ENCODE measurements at places on chromosomes 4 and X.

GRCh38 chr4:155819066-155819465, 47.0 kb downstream of the ASIC5 start:
- DNase-seq: no peak

- DNase-seq: no peak
These were observed 107.3 kb downstream of the PTTG2 start for GRCh38 chr4:38067499-38067898.

DNA sequence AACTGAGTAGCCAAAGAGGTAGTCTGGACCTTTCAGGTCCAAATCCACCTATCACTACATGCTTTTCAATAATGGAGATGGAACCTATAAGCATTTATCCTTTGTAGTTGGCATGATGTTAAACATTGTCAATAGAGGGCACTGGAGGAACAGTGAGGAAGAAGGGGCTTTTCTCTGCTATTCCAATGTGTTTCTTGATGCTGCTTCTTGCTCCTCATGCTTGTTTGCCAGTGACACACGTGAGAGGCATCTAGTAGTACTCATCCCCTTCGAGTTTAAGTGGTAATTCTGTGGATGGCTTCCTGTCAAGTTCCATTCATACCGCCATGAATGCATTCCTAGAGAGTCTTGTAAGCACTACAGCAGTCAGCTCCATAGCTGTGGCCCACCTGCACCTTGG, 84.0 kb downstream of the NAA11 start:
- no peak for DNase-seq

DNA sequence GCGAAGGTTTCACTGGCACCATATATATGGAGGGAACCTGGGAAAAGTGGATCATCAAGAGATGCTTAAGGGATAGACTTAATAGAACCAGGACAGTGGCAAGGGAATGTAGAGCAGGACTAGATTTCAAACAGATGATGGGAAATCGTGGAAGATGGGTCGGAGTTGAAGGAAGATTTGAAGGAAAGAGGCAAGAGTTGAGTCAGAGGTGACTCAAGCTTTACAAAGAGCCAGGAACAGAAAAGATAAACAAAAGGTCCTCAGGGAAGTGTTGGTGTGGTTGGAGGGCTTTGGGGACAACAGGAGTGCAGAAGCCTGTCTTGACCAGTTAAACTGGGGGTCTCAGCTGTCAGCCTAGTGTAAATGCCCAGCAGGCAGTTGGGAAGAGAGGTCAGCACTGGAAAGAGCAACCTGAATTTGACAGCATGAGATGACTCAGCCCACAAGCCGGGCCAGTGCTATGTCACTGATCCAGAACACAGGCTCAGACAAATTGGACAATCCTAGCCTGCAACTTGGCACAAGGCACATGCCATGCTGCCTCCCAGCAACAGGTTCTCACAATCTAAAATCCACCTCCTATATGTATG, 230.5 kb downstream of the IDS start:
- no peak for DNase-seq

DNA sequence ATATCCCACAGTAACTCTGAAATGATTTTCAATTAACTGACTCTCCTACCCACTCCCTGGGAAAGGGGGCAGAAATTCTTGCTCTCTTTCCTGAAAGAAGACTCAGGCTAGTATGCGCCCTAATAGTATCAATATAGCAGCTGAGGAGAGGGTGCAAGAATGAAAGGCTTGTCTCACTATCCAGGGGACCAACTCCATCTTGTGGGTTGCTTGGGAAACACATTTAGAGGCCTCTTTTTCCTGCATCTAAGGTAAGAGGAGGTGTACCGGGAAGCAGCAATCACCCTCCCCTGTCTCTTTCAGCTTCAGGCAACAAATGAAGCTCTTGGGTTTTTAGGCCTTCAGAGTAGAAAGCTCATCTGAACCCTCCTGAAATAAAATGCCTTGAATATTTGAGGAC, 11.3 kb downstream of the TMEM255A start:
- no peak for DNase-seq

DNA sequence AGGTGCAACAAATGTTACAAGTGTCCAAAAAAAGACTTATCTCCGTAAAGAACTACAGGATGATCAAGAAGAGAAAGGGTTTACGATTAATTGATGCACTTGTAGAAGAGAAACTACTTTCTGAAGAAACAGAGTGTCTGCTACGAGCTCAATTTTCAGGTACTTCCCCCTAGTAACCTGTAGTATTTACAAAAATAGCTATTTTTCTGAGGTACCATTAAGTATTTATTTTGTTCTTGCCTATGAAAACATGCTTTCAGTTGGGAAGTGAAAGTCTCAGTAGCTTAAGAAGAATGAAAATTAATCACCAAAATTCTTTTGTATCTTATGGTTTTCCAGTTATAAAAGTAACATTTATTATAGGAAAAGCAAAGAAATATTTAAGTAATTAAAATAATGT, 5.9 kb downstream of the THAP9 start:
- no peak for DNase-seq

- DNase-seq: no peak
These were observed 151.2 kb upstream of the SLC4A4 start for GRCh38 chr4:71187404-71188155.

DNA sequence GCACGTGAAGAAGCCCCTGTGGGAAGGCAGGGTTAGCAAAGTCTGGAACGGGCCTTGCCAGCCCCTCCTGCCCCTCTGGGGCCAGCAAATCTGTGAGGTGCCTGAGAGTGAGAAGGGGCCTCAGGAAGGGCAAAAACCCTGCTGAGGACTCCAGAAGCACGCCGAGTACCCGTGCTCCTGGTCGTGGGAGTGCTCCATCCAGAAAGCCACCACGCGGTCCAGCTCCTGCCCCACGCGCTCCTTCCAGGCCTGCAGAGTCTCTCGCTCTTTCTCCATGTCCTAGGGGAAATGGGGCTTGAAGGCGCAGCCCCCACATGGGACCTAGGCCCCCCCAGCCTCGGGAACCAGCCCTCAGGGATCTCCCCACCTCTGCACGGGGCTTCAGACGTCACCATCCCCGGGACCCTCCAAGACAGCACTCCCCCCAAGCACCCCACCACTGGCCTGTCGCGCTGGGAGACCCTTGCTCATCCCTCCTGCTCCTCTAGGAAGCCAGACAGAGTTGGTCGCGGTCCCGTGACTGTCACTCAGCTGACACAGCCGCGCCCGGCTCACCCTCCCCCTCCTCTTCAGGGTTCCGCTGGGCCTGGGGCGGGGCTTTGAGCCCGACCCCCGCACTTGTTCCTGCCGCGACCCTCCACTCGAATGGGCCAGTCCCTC, at the start of gene RENBP:
TSS of gene RENBP (minus strand) at position 504 of the 660 bp plus-strand sequence. CDS start at position 471, 33 bp downstream.
- DNase-seq: no peak

DNA sequence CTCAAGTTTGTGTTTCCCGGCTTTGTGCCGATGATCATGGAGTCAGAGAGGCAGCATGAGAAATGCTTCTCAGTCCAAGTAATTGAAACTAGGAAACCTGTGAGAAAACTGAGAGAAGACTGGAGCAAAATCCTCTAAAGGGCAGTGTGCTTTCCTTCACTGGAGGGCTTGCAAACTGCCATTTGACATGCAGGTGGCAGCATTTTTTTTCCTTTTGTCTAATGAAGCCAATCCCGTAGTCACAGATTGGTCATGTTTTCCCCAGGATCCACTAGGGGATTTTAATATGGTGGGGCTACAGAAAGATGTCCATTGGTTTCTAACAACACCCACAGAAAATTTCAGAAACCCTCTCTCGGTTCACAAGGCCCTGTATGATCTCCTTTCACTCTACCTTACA, 117.4 kb upstream of the NUDT10 start:
- no peak for DNase-seq

DNA sequence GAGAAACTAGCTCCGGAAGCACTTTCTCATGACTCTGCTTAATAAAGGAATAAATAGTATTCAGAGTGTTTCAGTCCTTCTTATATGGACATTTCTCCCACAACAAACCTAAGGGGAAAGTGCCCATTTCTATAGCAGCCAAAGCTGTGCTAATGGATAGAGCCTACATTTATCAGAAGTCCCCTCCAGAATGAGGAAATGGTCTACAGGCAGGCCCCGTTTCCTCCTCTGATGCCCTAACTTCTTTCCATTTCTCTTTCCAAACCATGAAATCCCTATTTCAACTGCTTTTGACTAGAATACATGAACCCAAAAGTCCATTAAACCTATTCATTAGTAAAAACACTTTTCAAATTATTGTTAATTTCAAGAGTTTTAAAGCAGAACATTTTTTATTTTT, 4.5 kb downstream of the ACSL1 start:
- DNase-seq: no peak

DNA sequence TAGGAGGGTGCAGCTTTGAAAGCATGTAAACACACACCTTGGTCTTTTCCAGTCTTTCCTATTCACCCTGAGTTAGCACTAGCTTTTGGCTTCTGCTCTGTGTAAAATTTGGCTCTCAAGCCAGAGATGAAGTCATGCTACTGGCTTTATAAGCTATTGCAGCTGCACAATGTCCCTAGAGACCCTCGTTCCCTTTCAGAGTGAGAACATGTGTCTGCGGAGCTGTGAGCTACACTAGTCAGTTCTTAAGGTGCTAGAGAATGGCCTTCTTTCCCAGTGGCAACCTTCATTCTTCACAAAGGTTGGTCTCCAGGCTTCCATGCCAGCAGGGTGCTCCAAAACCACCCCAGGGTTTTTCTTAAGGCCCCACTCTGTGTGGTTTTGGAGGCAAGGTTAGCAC, 199.1 kb downstream of the SPATA18 start:
- DNase-seq: no peak

GRCh38 chr4:8267077-8267476, 2.5 kb upstream of the HTRA3 start:
- DNase-seq: no peak

GRCh38 chr4:172141025-172141424, 327.8 kb downstream of the GALNTL6 start:
- DNase-seq: no peak

GRCh38 chrX:111736571-111736970, 55.6 kb downstream of the ALG13 start:
- no peak for DNase-seq

GRCh38 chr4:41525129-41525528, 12.8 kb upstream of the LIMCH1 start:
- no peak for DNase-seq

- DNase-seq: no peak
These were observed 120.0 kb upstream of the GRIA3 start for GRCh38 chrX:123064053-123064452.

GRCh38 chrX:71053217-71053621, 14.9 kb downstream of the SNX12 start:
- DNase-seq: no peak

- DNase-seq: no peak
These were observed 50.3 kb upstream of the ATP6AP2 start for GRCh38 chrX:40530509-40530908.

DNA sequence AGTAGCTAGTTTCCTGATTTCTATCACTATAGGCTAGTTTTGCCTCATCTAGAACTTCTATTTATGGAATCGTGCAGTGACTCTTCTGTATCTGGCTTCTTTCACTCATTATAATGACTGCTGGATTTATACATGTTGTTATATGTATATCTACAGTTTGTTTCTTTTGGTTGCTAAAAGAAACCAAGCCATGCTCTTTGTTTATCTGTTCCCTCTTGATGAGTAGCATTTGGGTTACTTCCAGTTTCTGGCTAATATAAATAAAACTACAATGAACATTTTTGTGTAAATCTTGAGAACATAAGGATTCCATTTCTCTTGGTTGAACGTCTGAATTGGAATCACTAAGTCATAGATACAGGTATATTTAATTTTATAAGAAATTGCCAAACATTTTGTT, 73.9 kb downstream of the ARHGAP24 start:
- no peak for DNase-seq

DNA sequence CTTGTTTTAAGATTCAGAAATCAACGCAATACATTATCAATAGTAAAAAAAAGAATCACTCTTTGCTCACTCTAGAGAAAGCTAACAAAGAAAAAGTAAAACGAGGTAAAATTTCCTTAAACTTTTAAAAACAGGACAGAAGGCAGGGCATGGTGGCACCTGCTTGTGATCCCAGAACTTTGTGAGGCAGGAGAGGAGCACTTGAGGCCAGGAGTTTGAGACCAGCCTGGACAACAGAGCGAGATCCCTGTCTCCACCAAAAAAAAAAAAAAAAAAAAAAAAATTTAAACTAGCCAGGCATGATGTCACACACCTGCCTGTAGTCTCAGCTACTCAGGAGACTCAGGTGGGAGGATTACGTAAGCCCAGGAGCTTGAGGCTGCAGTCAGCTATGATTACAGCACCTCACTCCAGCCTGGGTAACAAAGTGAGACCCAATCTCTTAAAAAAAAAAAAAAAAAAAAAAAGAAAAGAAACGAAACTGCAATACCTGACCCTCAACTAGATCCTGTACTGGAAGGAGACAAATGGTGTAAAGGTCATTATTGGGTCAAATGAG, 3.5 kb downstream of the CCNI start:
- DNase-seq: peak; percentile 33

DNA sequence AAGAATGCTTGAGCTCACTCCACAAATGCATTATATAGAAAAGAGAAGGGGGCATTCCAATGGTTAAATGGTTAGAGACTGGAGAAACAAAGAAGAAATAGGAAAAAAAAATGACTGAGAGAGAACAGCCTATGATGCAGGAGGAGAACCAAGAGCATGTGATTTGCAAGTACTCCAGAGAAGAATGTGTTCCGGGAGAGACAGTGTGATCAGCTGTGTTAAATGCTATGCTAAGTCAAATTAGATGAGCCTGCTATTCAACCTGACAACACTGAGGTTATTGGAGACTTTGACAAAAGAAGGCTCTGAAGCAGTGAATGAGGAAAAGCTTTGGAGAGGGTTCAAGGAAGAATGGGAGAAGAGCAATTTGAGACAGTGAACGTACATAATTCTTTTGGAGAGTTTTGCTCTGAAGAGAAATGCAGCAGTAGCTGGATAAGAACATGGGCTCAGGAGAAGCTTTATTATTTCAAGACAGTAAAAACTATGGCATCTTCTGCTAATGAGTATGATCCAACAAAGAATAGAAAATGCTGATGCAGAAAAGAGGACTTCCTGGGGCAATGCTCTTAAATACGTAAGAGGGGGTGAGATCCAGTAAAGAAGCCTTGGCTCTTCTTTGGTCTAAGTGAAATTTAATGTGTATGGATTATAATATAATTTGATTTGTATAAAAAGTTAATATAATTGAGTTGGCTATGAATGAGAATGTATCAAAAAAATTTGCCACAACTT, 66.3 kb downstream of the PPP3CA start:
- no peak for DNase-seq

- DNase-seq: no peak
These were observed 594 bp upstream of the ARHGAP24 start for GRCh38 chr4:85474356-85474755.

GRCh38 chr4:55446578-55446922, 50.8 kb downstream of the TMEM165 start:
- no peak for DNase-seq

DNA sequence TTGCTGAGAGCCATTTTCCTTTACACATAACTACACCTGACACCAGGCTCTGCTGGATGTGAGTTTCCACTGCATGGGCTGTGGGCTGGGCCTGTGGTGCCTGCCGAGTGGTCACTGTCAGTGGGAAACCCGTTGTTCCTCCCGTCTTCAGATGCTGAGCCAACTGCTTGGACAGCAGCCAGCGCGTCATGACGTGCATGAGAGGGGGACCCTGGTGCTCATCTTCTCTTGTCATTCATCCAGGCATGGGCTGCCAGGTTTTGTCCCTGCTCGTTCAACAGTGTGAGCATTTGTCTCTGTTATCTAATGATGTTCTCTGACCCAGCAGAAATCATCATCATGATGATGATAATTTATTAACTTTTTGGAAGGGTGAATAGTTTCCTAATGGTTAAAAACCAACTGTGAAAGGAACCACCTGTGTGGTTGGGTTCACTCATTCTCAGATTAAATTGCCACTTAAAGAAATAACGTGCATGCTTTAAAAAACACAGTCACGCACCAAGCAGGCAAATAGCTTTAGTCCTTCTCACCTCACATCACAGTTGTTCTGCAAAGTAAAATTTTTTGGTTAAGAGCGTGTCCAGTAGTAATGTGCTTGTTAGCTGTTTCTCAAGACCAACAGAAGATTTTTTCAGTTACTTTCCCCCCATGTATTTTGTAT, 19.9 kb upstream of the CLDN34 start:
- no peak for DNase-seq
